ENCODE measurements at places on chromosomes 13 and 19. TPM values are rescaled to one million over a fixed set of nuclear protein-coding genes. Genes with fewer than 3 reads are reported as not detected.
A peak's percentile ranks its signal among the peaks of the same experiment; 100 is the strongest.

The MBD3L2 gene
- total RNA-seq: not detected

The IGFL2 gene
- total RNA-seq: 0.82 TPM

The CD22 gene
- total RNA-seq: 7.4 TPM

The ZNF813 gene
- 5.1 TPM for total RNA-seq

The C19orf85 gene
- total RNA-seq: not detected

The ZNF536 gene
- 8.3 TPM for total RNA-seq

The PDX1 gene
- total RNA-seq: not detected

The OR7A17 gene
- total RNA-seq: not detected

The SULT2B1 gene
- total RNA-seq: 2.4 TPM

The PSG7 gene
- total RNA-seq: not detected

The CRYL1 gene
- 17.6 TPM for total RNA-seq

DNA sequence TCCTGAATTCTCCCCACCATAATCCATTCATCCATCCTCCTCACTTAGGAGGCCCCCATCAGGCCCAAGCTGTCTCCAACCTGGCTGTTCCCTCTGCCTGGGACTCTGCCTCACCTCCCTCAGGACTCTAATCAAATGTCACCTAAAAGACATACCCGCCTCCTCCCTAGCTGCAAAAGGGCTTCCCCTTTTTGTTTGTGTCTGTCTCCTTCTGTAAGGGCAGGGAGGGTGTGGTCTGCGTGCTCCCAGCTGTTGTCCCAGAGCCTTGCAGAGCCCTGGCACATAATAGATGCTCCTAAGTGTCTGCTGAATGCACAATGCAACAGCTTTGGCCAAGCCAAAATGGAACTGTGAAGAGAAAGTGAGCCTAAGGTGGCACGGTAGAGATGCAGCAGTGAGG lies 4.4 kb downstream of the TRIR start:
- DNase-seq: no peak

GRCh38 chr13:76677043-76677442 lies 209.2 kb downstream of the KCTD12 start:
- DNase-seq: peak; percentile 82

- DNase-seq: peak; percentile 70
Measured at GRCh38 chr13:52851137-52851962, 2.9 kb upstream of the PCDH8 start.

GRCh38 chr19:57171551-57172081 lies 4.3 kb upstream of the DUXA start:
- peak; percentile 66 for DNase-seq

GRCh38 chr19:33580026-33580644 lies 41.6 kb upstream of the CHST8 start:
- no peak for DNase-seq

- peak; percentile 79 for DNase-seq
Measured at GRCh38 chr13:44759384-44760360, 183.5 kb upstream of the TSC22D1 start.

DNA sequence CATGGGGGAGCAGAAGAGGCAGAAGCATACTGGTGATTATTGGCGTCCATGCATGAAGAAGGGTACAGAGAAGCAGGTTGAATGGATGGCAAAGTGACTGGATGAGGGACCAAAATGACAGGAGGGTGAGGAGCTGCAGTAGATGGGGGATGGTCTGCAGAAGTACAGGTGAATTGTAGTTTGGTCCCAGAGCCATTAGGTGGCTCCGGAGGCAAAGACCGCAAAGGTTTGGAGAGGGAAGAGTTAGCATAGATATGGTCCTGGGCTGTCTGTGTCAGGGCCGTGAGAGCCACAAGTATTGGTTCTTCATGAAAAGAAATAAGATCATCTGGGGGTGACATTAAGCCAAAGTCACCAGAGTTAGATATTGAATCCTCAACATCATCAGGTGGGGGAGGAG lies 59.0 kb upstream of the ZNF726 start:
- no peak for DNase-seq

DNA sequence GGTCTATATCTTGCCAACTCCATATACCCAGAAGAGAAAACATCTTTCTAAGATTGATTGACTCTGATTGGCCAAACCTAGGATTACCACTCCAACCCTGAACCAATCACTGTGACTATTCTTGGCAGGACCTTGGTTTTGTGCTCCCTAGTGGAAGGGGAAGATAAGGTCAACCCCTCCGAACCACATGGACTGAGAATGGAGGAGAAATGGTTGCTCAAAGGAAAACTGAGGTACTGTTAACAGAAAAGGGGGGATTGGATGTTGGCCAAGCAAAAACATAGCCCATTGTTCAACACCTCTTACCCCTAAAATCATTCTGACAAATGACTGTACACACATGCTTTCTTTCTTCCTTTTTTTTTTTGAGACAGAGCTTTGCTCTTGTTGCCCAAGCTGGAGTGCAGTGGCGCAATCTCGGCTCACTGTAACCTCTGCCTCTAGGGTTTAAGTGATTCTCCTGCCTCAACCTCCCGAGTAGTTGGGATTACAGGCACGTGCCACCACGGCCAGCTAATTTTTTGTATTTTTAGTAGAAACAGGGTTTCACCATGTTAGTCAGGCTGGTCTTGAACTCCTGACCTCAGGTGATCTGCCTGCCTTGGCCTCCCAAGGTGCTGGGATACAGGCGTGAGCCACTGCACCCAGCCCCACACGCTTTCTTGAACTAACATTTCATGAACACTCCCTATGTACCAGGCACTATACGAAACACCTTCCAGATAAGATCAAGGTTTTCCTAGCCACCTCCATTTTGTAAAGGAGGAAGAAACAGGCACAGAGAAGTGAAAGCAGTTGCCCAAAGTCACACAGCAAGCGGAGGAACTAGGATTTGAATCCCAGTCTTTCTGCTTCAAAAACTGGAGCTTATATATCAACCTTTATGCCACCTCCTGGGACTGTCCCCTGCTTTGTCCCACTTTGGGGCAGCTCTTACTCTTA lies 6.5 kb downstream of the MEIOSIN start:
- DNase-seq: no peak

DNA sequence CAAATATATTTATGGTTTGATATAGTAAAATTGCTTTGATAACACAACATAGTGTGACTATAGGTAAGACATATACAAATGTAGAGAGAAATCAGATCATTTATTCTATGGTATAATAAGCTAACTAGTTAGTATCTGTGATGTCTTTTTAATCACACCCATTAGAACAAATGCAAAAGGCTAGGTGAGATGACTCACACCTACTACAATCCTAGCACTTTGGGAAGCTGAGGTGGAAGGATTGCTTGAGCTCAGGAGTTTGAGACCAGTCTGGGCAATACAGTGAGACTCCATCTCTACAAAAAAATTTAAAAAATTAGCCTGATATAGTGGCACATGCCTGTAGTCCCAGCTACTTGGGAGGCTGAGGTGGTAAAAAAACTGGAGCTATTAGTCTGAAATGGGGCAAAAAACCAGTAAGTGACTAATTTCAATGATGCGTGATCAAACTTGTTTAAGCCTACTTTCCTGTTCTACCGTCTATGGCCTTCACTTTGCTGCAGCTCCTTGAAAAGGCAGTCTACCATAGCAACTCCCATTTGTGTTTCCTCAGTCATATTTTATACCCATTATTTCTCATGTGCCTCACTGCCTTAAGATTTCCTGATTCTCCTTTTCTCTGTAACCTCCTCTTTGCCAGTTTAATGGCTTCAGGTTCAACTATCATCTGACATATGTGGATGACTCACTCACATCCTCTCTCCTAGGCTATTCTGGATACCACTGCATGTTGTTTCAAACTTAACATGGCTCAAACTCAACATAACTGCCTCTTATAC lies 12.5 kb downstream of the ALG5 start:
- no peak for DNase-seq

DNA sequence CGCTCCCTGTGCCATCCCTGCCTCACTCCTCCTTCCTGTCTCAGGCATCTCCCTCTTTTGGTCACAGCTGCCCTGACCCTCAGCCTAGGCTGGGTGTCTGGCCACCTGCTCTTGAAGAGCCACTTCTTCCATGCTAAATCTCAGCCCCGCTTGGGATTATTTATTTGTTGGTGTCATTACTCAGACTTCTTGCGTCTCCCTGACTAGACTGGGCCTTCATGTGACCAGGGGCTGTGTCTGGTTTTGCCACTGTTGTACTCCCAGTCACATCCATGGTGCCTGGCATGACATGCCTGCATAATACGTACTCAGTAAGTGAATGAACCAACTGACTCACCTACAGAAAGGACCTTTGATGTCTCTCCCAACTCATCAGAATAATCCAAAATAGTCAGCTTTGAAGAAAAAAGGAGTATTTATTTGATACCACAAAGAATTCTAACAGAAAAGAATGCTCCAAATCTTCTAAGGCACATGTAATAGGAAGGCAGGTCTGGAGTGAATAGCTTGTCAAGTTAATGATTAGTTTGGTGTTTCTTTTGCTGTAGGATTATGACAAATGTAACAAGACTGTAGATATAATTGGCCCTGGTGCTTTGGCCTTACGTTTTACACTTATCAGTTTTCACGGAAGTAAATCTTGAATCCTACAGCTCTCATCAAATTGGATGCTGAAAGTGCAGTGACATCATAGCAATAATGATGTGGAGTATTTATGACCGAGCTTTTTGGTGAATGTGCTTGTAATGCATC lies 84.0 kb downstream of the ALOX5AP start:
- no peak for DNase-seq

DNA sequence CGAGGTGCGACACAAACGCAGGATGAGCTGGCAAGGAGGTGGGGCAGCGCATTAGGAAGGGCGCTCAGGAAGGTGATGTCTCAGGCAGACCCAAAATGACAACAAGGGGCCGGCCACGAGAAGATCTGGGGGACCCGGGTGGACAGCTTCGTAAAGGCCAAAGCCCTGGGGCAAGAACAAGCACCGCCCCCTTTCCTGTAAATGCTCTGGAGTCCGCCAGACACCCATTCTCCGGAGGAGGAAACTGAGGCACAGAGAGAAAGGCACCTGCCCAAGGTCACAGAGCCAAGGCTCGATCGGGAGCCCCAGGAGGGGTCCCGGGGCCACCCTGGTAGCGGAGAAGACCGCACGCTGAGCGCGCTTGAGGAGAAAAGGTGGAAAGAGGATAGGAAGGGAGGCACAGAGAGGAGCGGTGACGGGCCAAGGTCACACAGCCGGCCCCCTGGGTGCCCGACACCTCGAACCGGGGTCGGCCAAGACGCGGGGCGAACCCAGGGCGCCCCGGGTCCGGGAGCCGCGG lies 571 bp downstream of the SAFB2 start:
- peak; percentile 17 for DNase-seq

DNA sequence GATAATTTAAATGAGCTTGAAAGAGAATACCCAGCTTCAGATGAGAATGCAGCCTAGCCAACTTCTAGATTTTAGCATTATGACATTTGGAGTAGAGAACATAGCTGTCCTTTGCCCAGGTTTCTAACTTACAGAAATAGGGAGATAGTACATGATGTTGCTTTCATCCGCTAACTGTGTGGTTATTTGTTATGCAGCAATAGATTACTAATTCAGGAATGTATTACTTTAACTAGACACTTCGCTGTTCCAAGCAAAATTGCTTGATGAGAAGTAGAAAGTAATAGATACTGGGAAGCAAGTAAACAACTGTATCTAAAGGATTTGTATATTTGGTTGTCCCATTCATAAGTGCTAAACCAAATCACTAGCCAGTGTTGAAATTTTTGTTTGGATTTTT lies 790.9 kb upstream of the PRR20A start:
- no peak for DNase-seq

- peak; percentile 55 for DNase-seq
Measured at GRCh38 chr13:46595136-46595884, 42.3 kb downstream of the LRCH1 start.

GRCh38 chr19:40907968-40908735 lies 26.1 kb upstream of the CYP2A7 start:
- no peak for DNase-seq

GRCh38 chr19:53927739-53928138 lies 18.7 kb downstream of the CACNG7 start:
- peak; percentile 80 for DNase-seq

DNA sequence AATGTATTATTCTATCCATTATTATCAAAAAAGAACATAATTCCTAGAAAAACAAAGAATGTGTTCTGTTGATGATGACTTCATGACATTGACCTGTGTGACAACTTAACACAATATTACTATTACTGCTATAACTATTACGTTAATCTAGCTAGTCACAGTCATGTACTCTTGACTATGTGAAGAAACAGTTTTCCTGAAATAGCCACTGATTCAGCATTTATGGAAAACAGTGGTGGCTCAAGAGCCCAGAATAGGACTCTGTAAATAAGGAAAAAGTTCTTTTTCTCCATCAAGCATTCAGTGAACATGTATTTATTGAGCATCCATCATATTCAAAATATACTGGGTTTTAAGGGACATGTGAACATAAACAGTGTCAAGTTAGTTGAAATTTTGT lies 93.5 kb downstream of the COG6 start:
- no peak for DNase-seq

GRCh38 chr19:35207391-35207871 lies 21.1 kb downstream of the FAM187B start:
- no peak for DNase-seq

DNA sequence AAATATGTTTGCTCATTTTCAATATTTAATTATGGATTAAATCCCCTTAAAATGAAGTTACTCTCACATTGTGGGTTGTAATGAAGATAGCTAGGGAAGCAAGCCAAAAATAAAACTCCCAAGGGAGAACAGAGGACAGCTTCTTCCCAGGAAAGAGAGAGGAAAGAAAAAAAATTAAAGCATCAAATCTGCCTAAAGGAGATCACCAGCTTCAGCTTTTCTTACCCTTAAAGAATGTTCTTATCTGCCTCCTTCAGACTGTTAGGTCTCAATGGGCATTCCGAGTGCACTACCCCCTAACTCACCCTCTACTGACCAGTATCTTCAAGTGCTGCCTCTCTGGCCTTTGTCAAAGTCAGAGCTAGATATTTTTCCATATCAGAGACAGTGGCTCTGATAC lies 55.2 kb downstream of the XPO4 start:
- no peak for DNase-seq
